ENCODE measurements at places on chromosomes 3 and 15.
A peak's percentile ranks its signal among the peaks of the same experiment; 100 is the strongest.

DNA sequence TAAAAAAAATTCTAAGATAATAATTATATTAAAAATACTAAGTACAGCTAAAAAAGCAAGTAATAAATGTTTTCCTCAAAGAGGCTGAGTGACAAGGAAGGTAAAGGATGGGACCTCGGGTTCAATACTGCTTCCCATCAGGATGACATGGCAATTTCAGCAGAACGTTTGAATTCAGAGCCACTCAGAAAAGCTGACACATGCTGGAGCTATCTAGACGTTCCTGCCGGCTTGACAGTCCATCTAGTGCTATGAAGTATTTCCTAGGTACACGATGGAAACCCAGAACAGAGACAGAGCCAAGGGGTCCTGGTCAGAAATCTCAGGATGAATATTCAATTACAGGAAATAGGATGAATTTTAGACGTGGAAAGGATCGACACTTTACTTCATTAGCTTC, 361.8 kb downstream of the FGF12 start:
- DNase-seq = no peak

DNA sequence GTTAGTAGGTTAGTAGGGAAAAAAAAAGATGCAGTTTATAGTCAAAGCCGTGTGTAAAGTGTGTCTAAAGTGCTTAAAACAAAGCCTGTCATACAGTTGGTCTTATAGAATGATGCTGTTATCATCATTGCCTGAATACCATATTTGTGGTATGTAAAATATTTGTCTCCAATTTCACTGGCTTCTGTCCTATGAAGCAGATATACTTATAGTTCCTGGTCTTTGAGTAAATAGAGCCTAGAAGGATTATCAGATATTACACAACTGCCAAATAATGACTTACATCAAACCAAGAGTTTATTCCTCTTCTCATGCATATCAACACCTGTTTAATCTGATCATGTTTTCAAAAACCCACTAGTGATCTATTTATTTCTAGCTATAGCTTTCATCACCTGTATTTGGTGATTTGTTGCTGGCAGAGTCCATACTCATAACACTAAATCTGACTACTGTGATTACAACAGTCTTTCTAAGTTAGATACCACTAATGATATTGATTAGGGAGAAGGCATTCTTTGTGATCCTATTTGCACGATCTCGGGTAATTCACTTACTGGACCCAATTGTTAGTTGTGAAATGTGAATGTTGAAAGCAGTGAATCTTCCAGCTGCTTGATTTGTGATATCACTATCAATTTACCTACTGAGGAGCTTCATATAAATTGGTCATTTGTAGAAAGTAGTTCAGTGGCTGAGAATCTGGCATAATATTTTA, 413.7 kb downstream of the LPP start:
- DNase-seq = no peak

- peak; percentile 9 for DNase-seq
Measured at GRCh38 chr3:133494469-133494868, 79.0 kb upstream of the CDV3 start.

GRCh38 chr3:14789640-14790285, 29.0 kb upstream of the FGD5 start:
- no peak for DNase-seq

DNA sequence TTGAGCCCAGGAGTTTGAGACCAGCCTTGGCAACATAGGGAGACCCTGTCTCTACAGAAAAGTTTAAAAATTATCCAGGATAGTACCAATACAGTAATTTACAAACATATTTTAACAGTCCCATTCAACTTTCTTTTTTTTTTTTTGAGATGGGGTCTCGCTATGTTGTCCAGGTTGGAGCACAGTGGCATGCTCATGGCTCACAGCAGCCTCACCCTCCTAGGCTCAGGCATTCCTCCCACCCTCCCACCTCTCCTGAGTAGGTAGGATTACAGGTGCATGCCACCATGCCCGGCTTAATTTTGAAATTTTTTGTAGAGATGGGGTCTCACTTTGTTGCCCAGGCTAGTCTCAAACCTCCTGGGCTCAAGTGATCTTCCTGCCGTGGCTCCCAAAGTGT, 12.5 kb upstream of the MAP6D1 start:
- DNase-seq = no peak

DNA sequence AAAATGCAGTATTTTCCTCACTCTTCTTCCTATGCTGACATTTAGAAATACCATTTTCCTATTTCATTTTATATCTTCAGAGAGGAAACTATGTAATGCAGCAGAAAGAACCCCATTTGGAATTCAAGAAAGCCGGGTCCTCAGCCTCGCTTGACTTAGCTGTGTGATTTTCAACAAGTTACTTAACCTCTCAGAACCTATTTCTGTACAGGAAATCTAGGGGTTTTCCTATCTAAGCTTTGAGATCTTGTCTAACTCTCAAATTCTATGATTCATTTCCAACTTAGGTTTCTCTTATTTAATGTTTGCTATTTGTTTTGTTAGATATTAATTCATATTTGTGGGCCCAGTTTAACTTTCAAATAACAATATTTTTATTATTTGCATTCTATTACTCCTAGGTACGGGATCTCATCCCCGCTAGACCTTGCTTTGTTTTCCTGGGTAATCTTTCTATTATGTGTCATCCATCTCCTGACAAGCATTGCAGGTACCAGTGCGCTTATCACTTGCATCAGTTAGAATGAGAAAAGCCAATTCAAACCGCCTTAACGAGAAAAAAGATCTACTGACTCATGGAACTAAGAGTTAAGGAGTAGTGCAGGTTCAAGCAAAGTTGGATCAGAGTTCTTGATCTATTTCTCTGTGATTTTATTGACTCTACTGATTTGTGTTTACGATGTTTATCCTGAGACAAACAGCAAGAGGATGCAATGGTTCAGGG, 70.6 kb upstream of the BHLHE40 start:
- no peak for DNase-seq

GRCh38 chr3:46408853-46409252, 1.8 kb downstream of the CCRL2 start:
- no peak for DNase-seq

- DNase-seq = no peak
Measured at GRCh38 chr3:184578822-184579221, 17.2 kb downstream of the EPHB3 start.

GRCh38 chr3:50532062-50532705, 28.8 kb upstream of the CACNA2D2 start:
- DNase-seq = no peak

DNA sequence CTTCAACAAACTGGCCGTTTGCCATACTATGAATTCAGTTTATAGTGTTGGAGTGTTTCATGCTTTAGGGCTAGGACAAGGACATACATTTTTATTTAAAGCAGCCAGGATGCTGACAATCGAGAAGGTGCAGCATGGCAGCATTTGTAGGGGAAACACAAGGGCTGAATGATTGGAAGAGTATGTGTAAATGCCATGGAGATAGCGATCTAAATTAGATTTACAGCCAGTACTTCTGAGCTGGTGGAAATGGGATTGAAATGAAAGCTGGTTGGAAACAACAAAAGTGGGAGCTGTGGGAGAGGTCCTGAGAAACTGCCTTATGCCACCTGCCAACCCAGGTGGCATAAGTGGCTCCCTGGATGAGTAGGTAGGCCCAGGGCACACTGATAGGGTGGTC, 209.9 kb upstream of the MRPL3 start:
- no peak for DNase-seq

DNA sequence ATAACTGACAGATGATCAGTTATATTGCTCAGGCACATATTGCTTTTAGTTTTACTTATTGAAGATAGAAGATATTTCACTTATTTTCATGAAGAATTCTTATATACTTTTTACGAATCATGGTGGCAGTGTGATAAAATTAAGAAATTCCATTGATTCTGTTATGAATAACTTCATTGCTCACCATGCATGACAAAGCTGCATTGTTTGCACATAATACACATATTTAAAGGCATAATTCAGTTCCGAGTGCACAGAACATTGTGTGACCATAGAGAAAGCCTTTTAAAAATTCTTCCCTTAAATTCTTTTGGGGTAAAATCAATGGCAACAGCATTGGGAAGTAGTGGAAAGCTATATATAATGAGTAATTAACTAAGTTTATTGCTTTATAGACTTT, 82.5 kb upstream of the NAALADL2 start:
- DNase-seq = no peak

GRCh38 chr15:47786371-47786770, 69.1 kb downstream of the SEMA6D start:
- no peak for DNase-seq

- peak; percentile 38 for DNase-seq
Measured at GRCh38 chr15:33059184-33059583, 135.3 kb downstream of the FMN1 start.

GRCh38 chr15:76252249-76252648, 59.0 kb downstream of the ETFA start:
- no peak for DNase-seq

DNA sequence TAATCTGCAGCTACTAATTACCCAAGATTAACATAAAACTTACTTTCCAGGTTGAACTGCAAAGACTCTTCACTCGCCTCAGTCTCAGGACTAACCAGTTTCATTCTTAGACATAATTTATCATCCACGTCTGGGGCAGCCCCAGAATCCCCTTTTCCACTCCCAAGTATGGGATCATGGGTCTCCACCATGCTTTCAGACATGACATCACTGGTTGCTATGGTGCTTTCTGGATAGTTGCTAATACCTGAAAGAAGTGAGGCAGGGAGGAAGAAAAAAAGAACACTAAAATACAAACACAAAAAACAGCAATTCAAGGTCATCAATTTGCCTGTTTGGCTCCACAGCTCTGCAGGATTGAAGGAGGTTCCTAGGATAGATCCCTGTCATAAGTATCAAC, 46.6 kb downstream of the TP53BP1 start:
- DNase-seq = no peak

DNA sequence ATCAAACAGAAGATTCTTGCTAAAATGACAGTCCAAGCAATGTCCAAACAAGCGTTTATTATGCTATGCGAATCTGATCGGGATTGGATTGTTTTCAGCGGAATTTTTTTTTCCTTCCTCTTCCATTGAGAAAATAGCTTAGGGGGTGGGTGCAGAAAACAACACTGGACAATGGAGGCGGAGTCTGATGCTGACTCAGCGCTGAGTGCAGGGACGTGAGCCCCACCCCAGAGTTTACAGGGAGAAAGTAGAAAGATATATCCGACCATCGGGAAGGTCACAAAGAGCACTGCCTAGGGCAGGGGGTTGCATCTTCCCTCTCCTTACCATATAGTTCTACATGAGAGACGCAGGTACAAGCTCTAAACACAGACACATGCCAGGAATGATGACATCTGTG, 117.0 kb downstream of the FOXP1 start:
- DNase-seq = no peak

DNA sequence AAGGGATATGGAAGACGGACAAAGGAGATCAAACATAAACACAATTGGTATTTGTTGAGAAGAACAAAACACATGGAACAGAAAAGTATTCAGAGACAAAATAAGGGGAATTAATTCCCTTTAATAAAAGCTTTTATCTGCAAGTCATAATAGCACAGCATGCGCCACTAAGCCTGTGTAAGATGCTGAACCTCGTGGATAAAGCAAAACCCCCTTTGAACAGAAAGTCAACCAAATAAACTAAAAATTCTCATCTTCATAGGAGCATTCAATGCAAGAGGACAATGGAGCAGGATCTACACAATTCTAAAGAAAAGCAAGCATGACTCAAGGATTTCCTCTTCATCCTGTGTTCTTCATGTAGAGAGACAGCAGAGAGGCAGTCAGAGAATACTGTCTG, 274.3 kb upstream of the GOLGA6L4 start:
- DNase-seq = no peak

DNA sequence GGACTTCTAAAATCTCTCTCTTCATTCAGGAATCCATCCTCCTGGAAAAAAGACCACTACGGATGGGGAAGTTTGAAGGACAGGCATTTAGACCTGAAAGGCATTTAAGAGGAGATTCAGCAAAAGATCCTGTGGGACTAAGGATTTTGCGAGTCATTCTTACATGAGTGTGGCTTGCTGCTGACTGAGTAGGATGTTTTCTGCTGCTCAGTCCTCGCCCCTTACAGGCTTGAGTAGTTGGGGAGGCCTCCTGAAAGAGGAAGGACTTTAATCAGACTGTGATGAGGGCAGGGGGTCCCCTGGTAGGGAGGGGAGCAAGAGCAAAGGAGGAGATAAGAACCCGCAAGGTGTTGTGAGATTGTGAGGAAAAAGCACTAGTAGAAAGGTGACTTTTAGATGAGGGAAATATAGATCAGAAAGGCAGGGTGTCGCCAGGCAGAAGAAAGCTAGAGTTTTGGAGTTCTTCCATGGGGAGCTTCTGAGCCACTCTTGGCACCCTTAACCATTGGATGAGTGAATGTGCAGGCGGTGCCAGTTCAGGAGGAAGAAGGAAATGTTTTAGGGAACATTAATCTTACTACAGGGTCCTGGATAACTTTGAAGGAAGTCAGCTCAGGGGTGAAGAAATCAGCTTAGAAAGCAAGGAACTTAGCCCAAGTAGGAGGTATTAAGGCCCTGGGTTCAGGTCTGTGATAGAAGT, 171.1 kb downstream of the RORA start:
- peak; percentile 40 for DNase-seq

DNA sequence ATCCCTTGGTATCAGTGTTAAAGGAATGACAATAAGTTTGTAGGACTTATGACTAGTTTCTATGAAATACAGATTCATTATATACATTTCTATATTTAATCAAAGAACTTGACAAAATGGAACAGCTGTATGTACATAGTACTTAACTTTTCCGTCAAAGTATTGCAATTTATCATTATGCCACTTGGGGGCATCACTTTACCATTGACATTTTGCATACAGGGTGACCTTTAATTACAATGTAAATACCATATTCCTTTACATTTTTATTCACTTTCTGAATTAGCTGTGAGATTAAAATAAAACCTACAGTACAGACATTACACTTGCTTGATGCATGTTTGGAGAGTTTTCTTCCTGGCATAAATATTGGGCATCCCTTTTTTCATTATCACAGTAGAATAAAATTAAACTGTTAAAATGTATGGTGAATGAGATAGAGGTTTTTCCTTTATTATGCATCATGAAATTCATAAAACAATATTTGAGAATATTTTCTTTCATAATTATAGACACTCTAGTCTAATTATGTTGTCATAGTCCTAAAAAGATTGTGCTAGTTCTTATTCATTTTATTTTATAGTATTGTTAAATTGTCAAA, 6.9 kb downstream of the NEK11 start:
- DNase-seq = peak; percentile 41

- DNase-seq = no peak
Measured at GRCh38 chr3:42708611-42709151, 6.1 kb upstream of the HHATL start.

DNA sequence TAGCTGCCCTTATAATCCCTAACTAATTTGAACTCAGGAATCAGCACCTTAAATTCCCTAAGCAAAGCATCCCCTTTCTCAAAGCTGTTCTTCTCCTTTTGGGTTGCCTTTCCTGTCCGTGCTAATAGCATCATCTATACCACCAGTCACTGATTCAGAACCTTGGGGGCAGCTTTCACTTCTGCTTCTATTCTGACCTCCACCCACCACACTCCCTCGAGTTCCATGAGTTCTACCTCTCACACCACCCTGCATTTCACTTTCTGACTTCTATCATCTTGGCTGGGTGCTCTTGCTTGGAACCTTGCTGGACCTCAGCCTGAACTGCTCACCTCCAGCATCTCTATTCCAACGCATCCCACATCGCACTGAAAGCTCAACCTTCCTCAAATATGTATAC, 55.4 kb upstream of the KCNMB2 start:
- DNase-seq = no peak

GRCh38 chr3:15633766-15634598, 32.4 kb downstream of the BTD start:
- DNase-seq = no peak

GRCh38 chr3:152902141-152902669, 67.3 kb downstream of the P2RY1 start:
- no peak for DNase-seq
